ENCODE measurements at places on chromosomes 11 and 22.

DNA sequence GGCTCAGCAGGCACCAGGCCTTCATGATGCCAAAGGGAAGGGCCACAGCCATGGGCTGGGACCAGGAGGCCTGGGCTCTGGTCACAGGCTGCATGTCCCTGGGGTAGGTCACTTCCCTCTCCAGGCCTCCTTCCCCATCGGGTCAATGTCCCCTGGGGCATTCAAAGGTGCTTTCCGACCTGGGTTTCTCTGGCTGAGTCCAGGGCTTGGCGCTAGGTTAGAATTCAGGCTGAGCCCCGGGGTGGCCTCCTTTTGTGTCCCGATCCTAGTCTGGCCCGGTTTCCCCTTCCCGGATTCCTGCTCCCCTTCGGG is 12.2 kb downstream of the MAFF start:
- DNase-seq, result no peak

DNA sequence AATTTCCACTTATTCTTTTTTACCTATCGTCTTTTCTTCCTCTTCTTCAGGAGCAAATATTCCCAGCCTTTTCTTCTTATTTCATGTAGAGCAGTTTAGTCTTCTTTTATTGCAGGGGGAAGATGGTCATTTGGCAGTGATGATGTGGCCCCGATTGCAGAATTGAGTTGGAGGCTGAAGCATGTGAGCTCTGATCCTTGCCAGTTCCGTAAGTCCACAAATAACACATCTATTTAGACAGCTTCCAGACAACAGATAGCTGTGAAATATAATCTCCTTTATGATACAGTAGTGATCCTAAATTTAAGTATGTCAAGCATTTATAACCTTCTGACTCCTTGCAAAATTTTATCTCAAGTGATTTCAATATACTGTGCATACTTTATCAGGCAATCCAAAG is 27.5 kb downstream of the REXO2 start:
- DNase-seq, result no peak

DNA sequence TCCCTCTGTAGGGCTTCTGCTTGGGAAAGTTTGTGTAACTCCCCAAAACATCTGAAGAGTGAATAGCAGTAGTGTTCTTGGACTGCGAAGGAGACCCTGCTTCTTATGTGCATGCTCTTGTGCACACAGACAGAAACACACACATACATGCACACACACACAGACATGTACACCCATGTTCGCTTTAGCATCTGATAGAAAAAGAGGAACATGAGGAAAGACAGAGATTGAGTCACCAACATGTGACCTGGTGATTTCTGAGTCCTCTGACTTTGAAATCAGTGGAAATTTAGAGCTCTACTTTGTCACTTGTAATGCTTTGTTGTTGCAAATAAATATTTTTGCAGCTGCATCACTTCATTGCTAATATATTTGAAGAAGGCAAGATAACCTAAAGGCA is 23.8 kb downstream of the CD44 start:
- no peak for DNase-seq

DNA sequence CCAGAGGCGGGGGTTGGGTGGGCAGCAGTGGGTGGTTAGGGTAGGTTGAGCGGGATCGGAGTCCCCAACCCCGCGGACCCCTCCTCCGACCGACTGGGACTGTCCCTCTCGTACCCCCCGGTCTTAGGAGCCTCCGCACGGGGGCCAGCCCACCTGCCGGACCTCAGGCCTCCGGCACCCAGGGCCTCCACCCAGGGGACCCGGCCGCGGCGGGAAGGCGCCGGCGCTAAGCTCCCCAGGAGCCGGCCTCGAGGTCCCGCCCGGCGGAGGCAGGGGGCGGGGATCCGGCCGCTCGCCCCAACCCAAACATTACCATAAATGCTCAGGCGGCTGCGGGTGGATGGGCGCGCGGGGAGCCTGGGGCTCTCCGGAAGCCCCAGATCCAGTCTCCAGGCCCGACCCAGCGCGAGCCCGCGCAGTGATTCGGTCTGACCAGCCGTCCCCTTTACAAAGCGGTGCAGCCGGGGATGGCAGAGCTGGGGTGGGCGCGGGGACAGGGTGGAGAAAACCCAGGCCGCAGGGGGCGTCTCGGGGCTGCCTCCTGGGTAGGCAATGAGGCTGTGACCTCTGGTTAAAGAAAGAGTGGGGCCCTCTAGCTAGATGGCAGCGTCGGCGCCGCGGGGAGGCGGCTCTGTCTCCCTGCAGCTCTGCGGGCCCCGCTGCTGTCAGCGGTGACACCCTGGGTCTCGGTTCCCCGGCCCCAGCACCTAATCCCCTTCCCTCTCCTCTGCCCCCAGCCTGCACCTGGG is 4.0 kb upstream of the MCAM start:
- DNase-seq, result no peak

- DNase-seq, result no peak
These were observed 16.4 kb upstream of the CTSC start for GRCh38 chr11:88353835-88354496.

GRCh38 chr11:11076879-11077278 is 219.0 kb upstream of the ZBED5 start:
- no peak for DNase-seq

GRCh38 chr11:70637186-70637800 is 239.0 kb downstream of the CTTN start:
- no peak for DNase-seq

- no peak for DNase-seq
These were observed 15.0 kb upstream of the CYB5R2 start for GRCh38 chr11:7688238-7688826.

DNA sequence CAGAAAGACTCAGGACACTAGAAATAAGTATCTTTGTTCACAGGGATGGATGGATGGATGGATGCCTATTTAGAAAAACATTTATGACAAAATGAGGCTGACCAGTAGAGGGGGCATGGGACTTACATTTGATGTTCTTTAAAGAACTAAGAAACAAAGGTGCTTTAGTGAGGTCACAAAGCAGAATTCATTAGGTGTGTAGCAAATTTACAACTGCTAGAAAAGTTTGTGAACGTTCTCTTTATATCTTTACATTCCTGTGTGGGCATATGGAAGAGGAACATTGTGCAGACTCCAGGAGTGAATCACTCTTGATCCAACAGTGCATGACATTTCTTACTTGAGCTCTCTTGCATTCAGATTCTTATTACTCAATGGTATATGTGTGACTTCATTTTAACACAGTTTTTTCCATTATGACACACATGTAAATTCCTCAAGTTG is 15.8 kb upstream of the SIK2 start:
- no peak for DNase-seq

DNA sequence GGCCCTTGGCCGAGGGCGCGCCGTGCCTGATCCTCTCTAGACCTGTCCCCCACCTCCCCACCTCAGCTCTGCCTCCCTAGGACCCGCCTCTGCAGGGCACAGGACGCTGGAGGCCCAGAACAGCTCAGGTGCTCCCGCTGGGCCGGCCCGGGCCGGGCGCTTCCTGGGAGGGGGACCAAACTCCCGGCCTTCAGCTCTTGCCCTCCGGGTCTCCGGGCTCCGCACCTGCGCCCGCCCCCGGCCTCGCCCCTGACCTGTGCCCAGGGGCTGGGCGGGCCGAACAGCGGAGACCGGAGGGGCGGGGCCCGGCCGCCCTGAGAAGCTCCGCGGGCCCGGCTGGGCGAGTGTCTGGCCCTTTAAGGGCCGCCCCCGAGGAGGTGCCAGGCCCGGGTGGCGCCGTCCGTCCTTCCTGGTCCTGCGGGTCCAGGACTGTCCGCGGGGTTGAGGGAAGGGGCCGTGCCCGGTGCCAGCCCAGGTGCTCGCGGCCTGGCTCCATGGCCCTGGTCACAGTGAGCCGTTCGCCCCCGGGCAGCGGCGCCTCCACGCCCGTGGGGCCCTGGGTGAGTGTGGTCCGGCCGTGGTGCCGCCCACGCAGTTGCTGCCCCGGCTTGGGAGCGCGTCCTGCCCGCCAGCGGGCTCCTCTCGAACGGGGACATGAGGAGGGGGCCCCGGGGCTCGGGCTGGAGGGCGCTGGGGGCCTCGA is at the start of gene SSH3:
Gene SSH3 (plus strand): TSS at position 399 of the 703 bp plus-strand sequence. CDS start 96 bp downstream, at position 495.
- no peak for DNase-seq

DNA sequence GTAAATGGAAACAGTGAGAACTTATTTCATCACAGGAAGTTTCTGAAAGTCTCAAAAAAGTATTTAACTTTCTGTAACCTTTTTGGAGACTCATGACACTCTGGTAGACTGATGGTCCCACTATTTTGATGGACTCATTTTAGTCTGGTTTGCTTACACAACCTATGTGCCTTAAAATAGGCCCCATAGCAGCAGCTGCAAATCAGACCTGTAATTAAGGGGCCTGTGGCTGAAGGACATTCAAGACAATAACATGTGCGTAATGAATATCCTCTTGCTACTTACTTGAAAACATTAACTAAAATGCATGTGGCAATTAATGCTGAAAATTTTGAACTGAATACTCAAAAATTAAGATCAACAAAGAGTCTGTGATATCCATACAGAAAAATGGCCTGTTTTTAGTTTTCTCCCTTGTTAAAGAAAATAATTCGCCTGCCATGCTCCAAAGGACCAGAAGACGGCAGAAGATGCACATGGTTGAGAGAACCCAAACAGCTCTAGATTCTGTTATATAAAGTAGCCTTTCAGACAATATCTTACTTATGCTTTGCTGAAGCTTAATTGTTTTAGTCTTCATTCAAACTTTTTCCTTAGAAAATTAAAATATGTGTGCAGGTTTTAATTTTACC is 568.5 kb downstream of the KCNA4 start:
- DNase-seq, result no peak

DNA sequence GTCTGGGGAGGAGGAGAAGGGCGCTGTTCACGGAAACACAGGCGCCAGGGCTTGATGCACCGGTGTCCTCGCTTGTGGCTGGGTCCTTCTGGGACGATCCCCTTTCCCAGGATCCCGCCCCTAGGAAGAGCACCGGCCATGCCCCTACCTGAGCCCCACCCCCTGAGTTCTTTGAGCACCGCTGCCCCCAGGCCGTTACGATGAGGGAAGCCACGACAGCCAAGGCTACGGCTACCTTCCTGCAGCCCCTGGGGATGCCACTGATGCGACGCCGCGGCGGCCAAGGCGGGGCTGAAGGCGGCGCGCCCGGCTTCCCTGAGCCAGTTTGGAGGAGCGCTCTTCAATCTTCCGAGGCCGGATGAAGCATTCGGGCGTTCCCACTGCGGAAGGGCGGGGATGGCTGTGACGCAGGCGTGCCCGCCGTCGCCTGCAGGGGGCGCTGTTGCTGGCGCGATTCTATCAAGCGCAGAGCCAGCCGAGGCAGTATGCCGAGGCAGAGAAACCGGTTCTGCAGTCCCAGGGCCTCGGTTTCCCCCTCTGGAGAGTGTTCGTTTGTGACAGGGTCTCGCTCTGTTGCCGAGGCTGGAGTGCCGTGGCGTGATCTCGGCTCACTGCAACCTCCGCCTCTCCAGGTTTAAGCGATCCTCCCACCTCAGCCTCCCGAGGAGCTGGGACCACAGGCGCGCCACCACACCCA is 9.7 kb upstream of the NEFH start:
- DNase-seq, result peak; percentile 60

GRCh38 chr11:46357483-46357936 is 10.2 kb downstream of the DGKZ start:
- no peak for DNase-seq

DNA sequence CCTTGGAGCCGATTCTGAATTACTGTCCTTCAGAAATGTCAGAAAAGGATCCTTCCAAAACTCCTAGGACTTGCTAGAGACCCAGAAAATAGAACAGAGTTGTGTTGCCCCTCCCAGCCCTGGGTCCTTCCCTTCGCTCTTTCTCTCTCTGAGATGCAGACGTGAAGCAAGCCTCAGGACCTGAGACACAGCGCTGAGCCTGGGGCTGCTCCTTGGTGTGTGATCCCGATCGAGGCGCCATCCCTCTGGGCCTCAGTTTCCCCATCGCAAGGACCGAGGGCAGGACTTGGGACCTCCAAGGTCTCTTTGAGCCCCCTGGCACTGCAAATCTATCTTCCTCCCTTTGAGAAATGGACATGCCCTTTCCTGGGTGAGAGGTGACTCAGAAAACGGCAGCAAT is 533.5 kb downstream of the TBC1D22A start:
- DNase-seq, result no peak

DNA sequence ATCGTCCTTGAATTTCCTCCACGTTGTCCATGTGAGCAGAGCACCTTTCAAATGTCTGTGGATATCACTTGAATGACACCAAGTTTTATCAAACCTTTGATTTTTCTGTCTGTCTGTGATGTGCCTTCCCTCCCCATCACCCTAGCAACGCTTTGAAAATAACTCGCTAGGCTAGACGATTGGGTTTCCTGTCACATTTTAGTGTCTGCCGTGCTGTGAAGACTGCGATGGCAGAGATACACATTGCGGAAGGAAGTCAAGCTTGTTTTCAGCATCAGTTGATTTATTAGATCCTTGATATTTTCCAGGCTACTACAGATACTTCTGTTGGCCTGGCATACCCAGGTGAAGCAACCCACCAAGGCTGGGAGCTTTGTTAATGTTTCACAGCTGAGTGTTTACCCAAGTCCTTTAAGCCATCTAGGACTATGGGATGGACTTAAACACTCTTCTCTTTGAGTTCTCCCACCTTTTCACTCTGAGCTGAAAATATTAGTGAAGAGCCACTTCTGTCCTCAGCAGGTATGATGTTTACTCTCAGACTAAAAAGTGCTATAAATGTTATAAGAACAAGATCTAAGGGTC is 93.6 kb upstream of the CD44 start:
- no peak for DNase-seq

DNA sequence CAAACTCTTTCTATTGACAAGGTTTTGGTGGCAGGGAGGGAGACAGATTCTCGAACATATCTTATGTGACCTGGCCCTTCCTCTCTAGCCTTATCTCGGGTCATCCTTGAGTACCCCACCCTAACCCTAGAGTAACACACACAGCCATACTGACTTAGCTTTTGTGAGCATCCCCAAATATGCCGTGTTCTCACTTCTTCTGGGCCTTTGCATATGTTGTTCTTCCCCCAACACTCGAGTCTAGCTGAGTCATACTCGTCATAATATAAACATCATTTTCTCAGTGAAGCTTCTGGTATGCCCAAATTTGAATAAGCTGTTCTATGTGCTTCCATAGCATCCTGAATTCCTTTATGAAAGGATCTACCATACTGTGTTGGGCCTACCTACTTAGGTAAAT is 8.0 kb downstream of the TTC17 start:
- no peak for DNase-seq

- no peak for DNase-seq
These were observed 35.6 kb upstream of the ADORA2A start for GRCh38 chr22:24391836-24392217.

- no peak for DNase-seq
These were observed 45.3 kb downstream of the CHRDL2 start for GRCh38 chr11:74685905-74686304.

DNA sequence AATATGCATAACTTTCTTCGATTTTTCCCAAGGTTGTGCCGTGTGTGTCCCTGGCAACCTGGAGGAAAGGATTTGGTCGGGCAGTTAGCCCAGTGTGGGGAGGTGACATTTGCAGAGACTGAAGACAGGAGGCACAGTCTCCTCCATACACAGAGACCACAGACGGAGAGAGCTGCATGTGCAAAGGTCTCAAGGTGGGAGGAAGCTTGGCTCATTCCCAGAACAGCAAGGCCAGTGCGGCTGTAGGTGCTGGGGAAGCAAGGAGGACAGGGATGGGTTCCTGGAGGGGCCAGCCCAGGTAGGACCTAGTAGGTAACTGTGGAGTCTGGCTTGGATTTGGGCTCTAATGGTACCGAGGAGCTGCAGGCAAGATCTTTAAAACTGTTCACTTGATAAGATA is 20.7 kb upstream of the CPT1A start:
- no peak for DNase-seq

GRCh38 chr11:1825039-1825740 is 9.6 kb upstream of the SYT8 start:
- no peak for DNase-seq

- DNase-seq, result no peak
These were observed 44.6 kb downstream of the YAP1 start for GRCh38 chr11:102154806-102155205.

GRCh38 chr11:76329084-76329648 is 51.8 kb downstream of the THAP12 start:
- no peak for DNase-seq

Data from NCI-H1048 (cell line).